ENCODE measurements at places on chromosomes 16 and 17.
A peak's percentile ranks its signal among the peaks of the same experiment; 100 is the strongest.

DNA sequence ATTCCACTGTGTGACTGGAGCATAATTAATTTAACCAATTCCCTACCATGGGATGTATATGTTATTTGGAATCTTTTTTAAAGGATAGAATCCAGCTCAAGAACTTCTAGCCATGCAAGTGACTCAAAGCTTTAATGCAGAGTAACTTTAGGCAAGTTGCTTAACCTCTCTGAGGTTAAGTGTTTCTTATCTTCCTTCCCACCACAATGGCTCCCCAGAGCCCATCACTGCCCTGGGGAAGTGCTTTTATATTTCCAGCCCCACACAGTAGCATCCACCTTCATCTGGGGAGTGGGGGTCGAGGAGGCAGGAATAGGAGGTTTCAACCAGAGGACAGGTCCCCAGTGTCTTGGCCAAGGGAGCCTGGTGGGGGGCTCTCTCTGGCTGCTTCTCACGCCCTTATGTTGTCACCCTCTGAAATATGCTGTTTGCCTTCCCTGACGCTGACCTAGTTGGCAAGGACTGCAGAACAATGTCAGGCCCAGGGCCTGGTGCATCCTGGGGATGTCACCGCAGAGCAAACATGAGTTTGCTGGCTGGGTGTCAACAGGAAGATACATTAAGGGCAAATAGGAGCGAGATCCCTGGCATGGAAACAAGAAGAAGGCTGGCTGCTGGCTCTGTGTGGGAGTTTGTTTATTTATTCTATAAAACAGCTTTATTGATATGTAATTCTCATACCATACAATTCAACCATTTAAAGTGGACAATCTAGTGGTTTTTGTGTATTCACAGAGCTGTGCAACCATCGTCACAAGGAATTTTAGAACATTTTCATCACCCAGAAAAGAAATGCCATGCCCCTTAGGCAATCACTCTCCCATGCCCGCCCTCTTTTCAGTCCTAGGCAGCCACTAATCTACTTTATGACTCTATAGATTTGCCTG lies 46.6 kb upstream of the WSB1 start:
- DNase-seq: peak; percentile 48

DNA sequence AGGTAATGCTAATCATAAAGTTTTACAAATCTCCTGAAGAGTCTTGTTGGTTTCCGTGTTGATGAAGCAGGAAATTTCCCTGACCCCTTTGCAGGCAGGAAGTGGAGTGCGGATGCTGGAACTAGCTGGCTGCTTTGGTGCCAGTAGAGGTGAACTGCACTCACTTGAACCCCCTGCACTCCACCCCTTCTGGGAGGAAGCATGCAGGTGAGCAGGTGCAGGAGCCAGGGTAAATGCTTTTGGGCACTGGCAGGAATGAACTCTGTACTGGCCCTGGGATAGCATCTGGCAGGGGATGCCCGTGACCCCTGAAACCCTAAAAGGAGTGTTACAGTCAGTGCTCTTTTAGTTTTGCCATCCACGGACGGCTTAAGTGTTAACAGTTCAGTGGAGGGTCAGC lies 430.4 kb downstream of the WWOX start:
- no peak for DNase-seq

DNA sequence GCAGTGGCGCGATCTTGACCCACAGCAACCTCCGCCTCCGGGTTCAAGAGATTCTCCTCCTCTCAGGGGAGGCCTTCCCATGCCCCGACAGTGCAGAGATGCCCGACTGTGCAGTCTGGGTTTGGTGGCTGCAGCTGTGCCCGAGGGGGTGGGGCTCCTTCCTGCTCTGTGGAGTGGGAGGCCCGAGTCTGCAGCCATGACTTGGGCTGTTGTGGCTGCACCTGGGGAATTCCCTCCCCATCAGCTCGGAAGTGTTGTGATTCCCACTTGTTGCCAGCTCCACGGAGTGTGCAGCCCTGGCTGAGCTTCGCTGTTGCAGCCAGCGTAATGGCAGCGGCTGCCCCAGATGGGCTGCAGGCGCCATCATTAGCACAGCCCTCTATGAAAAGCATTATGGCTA lies 66.4 kb upstream of the SMIM36 start:
- DNase-seq: no peak

DNA sequence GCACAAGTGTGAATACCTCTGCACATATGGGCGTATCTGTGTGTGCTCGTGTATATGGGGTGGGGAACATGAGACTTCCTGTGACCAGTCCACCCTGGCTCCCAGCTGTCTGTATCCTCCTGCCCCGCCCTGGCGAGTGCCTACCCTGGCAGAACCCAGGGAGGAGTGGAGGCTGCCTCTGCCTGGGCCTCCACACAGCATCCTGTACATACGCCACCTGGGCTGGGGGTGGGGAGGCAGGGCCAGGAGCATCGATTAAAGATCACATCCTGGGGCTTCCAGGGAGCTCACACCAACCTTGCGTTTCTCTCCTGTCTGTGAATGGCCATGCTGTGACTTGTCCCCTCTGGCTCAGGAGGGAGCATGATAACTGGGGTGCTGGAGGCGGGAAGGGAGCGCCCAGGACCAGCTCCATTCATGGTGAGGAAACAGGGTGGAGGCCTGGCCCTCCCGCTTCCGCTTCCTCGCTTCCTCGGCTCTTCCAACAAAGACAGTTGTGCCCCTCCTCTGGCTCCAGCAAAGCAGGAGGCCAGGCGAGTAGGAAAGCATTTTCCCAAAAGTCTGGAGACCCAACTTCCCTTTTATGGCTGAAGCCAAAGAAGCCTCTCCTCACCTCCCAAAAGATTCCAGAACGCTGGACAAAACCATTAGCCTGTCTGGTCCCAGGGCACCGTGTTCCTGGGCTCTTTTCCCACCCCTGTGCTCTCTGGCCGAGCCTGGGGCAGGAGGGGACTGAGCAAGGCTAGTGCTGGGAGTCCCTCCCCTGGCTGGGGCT lies 22.9 kb downstream of the ADAM11 start:
- no peak for DNase-seq

DNA sequence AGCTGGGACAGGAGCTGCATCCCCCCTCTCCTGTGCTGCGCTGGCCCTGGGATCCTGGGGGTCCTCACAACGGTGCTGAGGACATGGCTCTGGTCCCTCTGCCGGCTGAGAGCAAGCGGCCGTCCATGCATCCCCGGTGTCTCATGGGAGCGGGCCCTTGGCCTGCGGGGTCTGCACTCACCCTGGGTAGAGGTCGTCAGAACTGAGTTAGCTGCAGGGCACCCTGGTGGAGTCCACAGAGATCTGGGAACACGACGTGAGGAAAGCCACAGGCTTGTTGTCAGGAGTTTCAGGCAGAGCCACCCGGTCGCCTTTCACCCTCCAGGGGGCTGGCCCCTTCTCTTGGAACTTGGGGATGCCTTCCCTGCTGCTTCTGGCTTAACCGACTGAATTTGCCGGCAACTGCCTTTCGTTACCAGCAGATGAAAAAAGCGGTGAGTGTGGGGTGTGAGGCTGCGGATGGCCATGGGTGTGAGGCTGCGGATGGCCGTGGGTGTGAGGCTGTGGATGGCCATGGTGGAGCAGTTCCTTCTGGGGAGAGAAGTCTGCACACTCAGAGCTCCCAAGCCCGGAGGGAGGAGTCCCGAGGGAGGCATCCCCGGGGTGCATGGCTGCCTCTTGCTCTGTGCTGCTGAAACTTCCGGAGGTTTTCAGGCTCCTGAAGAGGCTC lies 81.7 kb downstream of the LMF1 start:
- DNase-seq: no peak

DNA sequence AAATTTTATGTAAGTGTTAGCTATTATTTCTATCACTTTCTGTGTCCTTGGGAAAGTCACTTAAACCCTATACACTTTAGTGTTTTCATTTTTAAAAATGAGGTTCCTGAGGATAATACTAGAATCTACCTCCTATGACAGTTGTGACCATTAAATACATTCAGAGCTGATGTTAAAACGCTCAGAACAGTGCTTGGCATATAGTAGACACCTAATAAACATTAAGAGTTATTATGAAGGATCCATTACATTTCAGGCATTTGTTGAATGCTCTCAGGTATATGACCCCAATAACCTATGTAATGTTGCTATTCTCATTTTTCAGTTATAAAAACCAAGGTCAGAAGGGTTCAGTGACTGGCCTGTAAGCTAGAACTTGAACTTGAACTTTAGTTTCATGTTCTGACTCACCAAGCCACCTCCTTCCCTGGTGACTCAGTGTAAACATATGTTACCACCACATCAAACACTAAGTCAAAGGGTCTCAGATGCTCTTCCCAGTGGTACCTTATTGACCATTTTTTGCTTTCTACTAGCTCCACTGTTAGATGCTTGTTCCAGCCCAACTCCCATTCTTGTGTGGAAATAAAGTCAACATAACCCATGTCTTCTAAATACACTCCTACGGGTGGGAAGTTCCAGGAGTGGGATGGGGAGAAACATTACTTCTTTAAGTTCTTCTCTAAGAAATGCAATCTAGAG lies 47.6 kb downstream of the HSD17B2 start:
- no peak for DNase-seq

GRCh38 chr17:74777901-74778515 lies 1.9 kb upstream of the NAT9 start:
- DNase-seq: no peak

- no peak for DNase-seq
Observed at GRCh38 chr17:38600906-38601305, 4.8 kb downstream of the SRCIN1 start.

- no peak for DNase-seq
Observed at GRCh38 chr16:87421003-87421912, 29.1 kb downstream of the MAP1LC3B start.

GRCh38 chr17:74961657-74962350 lies 10.8 kb downstream of the HID1 start:
- DNase-seq: peak; percentile 89

GRCh38 chr17:69435971-69436696 lies 21.6 kb downstream of the MAP2K6 start:
- DNase-seq: no peak

GRCh38 chr16:57663436-57663835 lies 4.7 kb upstream of the ADGRG3 start:
- no peak for DNase-seq

- DNase-seq: no peak
Observed at GRCh38 chr17:81563861-81564586, 11.9 kb upstream of the FAAP100 start.

DNA sequence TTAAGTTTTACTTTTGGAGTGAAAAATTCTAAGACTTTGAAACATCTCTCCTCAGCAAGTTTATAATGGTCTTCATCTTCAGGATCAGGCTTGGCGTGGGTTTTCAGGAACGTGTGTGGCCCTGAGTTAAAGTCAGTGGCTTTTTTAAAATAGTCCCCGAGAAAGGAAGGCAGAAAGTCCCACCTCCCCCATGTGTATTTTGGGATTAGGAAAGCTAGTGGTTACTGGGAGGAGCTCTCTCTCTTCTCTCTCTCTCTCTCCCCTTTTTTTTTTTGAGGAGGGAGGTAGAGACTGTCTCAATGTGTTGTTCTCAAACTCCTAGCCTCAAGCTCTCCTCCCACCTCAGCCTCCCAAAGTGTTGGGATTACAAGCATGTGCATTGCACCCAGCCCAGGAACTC lies 213.2 kb downstream of the IRX3 start:
- no peak for DNase-seq

GRCh38 chr17:43140396-43141332 lies 15.5 kb upstream of the BRCA1 start:
- no peak for DNase-seq

All from globus pallidus (tissue), 1 donor.